GM10248 (cell line): ENCODE measurements at places on chromosomes 6 and 20.

DNA sequence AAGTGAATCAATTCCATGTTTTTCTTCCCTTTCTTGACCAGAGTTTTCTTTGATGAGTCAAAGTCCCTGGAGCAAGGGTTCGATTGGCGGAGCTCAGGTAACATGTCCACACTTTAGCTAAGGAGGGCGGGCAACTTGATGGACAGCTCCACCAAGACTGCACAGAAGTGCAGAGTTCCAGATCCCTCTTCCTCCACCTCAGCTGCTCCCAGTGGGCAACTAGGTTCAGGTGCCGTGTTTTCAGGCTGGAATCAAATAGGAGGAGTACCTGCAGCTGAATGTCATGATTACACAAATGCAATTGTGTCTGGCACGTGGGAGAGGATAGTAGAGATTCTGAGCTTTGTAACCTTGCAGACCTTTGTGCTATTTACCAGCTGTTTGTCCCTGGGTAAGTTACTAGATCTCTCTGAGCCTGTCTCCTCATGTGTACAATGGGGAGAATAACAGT lies 1.9 kb upstream of the ELMO2 start:
- no peak for DNase-seq

- peak; percentile 62 for DNase-seq
These were observed 23.1 kb upstream of the DNAAF9 start for GRCh38 chr20:3430376-3431069.

DNA sequence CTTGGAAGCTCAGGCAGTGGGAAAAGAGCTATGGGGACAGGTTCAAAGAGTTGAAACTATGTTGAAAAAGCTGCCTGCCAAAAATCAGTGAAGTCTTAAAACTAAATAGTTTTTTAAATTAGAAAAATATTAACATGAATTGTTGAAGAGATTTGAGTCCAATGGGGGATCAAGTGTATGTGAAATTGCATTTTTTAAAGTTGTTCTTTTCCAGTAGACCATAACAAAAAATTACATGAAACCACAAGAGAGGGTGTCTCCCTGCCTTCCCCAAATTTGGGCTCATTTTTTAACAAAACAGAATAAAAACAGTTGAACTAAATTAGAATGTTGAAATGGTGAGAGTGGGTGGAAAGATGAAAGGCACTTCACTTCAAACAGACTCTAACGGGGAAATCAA lies 31.5 kb upstream of the COL10A1 start:
- no peak for DNase-seq

- DNase-seq, result no peak
These were observed 124.2 kb upstream of the GMDS start for GRCh38 chr6:2369606-2370005.

DNA sequence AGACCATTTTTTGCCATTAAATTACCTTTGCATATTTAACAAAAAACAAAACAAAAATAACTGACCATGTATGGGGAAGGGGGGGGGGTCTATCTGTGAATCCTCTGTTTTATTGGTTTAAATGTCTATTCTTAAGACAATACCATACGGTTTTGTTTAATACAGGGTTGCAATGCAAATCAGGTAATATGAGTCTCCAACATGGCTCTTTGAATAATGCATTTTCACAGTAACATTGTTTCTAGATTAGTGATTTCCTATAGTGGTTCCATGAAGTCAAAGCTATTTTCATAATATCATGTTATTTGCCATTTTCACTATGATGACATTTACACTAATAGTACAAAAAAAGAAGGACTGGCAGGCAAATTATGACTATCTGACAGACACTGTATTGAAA lies 64.7 kb upstream of the LYRM2 start:
- DNase-seq, result no peak

- DNase-seq, result no peak
These were observed 170.3 kb upstream of the PDE7B start for GRCh38 chr6:135680964-135681913.

GRCh38 chr20:11473983-11474382 lies 443.7 kb upstream of the BTBD3 start:
- no peak for DNase-seq

GRCh38 chr6:140782941-140783340 lies 1349.8 kb upstream of the GJE1 start:
- no peak for DNase-seq

DNA sequence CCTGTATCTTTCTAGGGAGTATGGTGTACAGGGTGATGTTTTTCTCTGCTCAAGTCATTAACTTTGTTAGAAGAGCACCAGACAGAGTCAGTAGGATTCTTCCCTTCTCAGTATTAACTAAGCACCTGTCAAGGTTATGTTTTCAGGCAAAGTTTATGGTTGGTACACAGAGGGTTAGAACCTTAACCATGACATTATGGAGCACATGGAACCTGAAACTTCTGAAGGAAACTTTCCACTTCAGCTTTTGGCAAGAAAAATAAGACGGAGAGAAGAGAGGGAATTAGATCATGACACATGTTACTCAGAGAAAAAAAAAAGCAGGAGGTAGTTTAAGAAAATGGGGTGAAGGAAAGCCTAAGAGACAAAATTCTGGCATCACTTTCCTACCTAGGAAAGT lies 112.9 kb upstream of the PDE7B start:
- DNase-seq, result no peak

DNA sequence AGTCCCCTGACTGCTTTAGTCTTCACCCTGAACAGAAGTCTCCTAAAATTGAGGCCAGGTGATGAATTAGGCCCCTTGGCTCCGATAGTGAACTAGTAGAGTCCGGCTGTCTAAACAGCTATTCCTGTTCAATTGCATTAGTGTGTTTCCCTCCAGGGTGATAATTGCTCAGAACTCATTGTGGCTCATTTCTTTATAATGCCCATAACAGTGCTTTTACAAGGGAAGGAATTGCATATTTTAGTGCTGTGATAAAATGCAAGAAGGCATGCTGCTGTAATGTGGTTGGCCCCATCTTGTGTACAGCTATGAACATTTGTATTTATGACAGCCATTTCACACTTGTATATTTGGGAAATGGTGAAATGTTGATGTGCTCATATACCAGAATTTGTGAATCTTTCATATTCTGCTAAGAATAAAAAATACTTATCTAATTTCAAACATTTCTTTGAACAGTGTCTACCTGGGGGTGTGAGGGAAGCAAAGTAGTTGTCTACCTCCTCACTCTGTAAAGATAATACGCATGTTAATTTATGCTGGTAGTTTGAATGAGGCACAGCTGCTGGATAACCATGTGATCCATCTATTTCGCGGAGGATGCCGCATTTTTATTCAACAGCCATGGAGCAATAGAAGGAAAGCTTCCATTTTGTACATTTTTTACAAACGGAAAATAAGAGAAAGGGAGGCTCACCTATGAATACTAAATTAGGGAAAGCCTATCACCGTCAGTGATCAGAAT lies 451.4 kb downstream of the NKAIN2 start:
- DNase-seq, result no peak

- DNase-seq, result peak; percentile 73
These were observed 31.0 kb downstream of the GLO1 start for GRCh38 chr6:38671885-38672467.

- DNase-seq, result no peak
These were observed 42.8 kb downstream of the MYH7B start for GRCh38 chr20:34998331-34998950.

GRCh38 chr6:78525976-78526375 lies 341.4 kb upstream of the IRAK1BP1 start:
- DNase-seq, result no peak

DNA sequence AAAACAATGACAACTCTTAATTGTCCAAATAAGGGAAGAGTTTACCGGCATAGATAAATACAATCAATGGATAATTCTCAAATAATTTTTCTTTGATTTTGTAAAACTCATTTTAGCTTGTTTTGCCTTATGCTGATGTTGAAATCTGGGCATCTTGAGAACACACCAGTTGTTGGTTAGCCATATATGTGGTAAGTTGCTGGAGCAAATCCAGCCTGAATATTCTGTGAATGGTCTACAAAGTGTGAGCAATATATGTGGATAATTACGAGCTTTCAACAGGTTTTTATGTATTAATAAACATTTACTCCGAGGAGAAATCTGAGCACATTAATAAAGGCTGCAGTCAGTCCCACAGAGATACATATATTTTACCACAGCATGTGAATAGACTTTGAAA lies 423.6 kb downstream of the BCKDHB start:
- DNase-seq, result no peak

DNA sequence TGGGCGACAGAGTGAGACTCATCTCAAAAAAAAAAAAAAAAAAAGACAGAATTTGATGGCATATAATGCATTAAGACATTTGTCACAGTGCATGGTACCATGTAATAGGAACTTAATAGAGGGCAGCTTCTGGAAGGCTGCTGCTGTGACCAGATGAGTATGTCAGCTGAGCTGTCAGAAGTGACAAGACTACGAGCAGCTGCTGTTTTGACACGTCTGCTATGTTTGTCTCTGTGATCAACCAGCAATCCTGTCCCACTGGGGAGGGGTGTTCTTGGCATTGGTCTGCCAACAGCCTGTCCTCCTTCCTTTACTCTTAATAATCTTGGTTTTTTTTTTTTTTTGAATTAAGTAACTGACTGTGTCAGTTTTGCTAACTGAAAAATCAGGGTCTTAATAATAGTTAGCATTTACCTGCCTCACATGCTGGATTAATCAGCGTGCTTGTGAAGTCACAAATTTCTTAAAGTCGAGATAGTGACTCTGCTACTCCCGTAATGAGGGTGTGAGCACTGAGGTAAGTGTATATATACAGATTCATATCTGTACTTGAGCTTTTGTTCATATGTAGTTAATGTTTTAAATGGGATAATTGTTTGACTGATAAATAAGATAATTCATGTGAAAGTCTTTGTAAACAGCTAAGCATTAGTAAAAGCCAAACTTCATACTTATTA lies 152.4 kb downstream of the BMP2 start:
- no peak for DNase-seq

DNA sequence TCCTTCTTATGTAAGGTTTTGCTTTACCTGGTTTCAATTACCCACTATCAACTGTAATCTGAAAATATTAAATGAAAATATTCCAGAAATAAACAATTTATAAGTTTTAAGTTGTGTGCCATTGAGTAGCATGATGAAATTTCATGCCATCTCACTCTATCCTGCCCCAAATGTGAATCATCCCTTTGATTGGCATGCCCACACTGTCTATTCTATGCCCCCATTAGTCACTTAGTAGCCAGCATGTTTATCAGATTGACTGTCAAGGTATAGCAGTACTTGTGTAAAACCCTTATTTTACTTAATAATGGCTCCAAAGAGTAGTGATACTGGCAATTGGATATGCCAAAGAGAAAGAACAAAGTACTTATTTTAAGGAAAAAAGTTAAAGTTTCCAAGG lies 403.8 kb downstream of the ADGRB3 start:
- no peak for DNase-seq

DNA sequence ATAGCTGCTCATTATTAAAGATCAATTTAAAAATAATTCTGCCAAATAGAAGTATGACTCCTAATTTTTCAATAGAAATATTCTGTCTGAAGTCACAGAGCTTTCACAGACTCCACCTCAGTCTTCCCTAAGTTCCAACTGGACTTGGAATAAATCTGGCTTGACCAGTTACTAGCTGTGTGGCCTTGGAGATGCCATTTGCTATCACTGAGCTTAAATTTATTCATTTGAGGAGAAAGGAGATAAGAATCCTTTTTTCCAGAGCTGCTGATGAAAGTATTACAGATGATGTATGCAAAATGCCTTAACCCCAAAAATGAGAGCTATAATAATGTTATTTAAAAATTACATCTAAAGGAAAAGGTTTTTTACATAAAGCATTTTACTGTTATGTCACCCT lies 125.0 kb downstream of the GJA1 start:
- DNase-seq, result no peak

DNA sequence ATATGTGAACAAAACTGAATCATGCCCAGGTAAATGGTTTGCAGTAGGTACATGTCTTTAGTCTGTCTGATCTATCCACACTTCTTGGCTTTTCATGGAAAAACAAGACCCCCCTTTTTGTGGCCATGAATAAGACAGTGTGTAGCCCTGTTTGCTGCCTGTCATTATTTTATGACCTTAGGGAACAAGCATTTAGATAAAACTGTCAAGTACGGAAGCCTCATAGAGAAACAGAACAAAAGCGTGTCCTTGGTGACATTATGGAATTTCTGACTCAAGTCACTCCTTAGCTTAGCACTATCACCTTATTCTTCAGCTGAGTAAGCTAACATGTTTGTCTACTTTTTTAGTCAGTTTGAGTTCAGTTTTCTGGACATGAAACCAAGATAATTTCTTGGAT lies 476.2 kb downstream of the ADGRB3 start:
- DNase-seq, result no peak

DNA sequence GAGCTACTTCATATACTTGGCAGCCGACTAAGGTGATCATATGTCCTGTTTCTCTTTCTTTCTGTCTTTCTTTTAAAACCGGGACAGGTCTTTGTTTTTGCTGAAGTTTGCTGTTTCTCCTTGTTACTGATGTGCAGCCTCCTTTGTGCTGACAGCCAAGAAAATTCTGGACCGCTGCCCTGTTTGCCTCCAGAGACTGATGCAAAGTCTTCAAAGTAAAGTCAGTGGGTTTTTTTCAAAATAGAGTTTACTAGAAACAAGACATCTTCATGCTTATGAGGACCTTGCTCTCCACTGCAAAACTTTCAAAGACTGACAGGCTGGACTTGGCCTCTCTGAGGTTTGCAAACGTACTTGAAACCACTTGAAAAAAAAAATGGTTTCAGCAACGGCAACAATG lies 510.5 kb upstream of the MAP3K7 start:
- DNase-seq, result no peak

DNA sequence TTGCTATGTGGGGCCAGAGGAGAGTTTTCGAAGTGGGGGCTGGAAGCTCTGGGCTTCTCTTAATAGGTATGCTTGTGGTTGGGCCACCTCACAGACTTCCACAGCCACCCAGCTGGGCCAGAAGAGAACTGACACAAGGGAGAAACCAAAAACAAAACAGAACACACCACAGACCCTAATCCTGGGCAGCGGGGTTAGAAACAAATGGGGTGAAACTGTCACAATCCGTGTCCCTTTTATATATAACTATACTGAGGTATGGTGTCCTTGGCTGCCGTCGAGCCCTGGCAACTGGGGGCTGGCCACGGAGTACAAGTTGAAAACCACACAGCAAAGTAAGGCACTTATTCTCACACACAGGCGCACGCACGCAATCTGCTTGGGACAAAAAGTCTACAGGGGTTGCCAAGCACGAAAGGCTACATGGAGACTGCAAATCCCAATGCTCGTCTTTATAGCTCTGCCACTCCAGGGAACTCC lies 78.3 kb downstream of the TRAM2 start:
- DNase-seq, result peak; percentile 54

DNA sequence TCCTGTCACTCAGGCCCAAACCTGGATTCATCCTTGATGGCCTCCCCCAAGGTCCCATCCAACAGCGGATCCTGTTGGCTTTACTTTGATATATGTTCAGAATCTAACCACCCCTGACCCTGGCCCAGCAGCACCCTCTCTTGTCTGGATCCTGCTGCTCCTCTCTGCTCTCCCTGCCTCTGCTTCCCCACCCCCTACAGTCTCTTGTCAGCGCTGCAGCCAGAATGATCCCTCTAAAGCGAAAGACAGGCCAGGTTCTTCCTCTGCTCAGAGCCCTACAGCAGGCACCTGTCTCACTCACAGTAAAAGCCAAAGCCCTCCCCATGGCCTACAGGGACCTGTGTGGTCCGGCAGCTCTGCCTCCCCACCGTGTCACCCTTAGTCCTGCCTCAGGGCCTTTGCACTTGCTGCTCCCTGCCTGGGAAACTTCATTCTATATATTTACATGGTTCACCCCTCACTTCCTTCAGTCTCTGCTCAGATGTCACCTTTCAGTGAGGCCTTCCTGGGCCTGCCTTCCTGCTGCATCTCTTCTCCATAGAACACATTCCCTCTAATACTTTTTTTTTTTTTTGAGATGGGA lies 37.4 kb upstream of the KCNB1 start:
- DNase-seq, result no peak
